NCI-H460 (cell line): ENCODE measurements at places on chromosomes 4 and X. TPM values are rescaled to one million over a fixed set of nuclear protein-coding genes. Genes with fewer than 3 reads are reported as not detected.

GRCh38 chrX:38649674-38650647 is 88.6 kb downstream of the TSPAN7 start:
- no peak for DNase-seq

- no peak for DNase-seq
Measured at GRCh38 chr4:97475621-97476020, 667.7 kb downstream of the STPG2 start.

DNA sequence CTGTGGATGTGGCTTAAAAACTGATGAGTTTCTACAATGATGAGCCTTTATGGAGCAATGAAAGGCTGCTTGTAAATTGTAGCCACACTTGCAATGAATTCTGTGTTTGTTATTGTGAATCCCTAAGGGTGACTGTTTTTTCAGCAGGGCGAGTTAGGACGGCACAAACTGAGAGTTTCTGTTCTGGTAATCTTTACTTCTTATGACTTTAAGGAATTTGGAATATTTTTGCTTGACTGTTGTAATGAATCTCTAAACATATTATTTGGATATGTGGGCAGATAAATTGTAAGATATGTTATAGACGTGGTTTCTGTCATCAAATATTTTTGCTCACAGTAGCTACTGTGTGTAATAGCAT is 22.2 kb downstream of the RBPJ start:
- no peak for DNase-seq

DNA sequence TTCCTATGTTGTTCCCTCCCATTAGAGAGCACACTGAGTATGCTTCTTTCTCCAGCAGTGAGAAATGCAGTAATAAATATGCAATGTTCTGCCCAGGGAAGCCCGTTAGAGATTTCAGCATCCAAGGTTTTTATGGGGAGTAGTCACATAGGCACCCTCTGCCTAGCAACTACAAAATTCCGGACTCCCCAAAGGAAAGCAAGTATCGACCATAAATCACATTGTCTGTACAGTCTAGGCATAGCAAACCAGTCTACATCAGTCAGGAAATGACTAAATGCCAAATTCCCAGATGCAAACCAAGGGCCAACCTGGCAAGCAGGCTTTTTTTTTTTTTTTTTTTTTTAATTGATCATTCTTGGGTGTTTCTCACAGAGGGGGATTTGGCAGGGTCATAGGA is 34.8 kb downstream of the GPR101 start:
- DNase-seq, result no peak

DNA sequence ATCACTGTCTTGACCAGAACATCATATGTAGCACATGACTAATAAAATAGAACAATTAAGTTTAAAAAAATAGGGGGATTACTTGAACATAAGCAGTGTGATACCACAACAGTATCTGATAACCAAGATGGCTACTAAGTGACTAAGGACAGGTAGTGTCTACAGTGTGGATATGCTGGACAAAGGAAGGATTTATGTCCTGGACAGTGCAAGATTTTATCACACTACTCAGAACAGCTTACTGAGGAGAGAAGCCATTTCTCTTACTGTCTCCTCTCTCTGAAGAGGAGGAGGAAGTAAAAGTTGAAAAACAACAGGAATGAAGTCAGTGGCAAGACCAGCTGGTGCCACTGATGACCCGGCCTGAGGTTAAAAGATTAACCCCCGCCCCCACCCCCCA is 4.0 kb upstream of the SLC10A7 start:
- no peak for DNase-seq

DNA sequence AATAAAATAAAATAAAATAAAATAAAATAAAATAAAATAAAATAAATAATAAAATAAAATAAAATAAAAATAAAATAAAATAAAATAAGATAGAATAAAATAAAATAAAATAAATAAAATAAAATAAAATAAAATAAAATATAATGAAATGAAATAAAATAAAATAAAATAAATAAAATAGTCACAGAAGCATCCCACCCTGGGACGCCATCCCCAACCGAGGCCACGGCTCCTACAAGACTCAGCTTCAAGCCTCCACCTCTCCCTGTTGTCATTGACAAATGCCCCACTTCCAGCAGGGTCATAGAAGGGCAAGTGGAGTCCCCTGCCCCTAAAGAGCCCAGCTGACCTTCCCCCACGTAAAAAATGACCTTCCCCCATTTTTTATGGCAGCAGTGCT is 30.2 kb downstream of the CRLF2 start:
- no peak for DNase-seq

DNA sequence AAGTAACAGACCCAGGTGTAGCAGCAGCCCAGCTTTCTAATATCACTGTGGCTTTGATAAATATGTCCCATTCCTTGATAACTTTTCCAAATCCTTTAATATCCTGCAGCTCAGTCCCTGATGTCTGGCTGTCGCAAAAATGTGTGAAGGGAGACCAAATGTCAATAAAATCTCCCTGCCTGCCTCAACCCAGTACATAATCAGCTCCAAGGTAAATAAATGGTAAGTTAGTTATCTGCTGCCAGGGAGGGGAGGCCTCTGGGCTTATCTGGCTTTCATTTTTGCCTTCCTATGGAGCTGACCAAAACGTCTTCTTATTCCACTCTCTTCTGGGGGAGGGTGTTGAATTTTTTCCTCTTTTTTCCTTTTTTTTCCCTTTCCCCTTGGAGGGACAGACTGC is 630.6 kb downstream of the MID1IP1 start:
- DNase-seq, result no peak

CCNA2 gene
- total RNA-seq, result 58.1 and 64.0 TPM in 2 replicates

- no peak for DNase-seq
Measured at GRCh38 chrX:148365233-148365632, 135.2 kb upstream of the AFF2 start.

GRCh38 chrX:110173192-110174175 is 144.4 kb downstream of the AMMECR1 start:
- DNase-seq, result peak; percentile 56

DNA sequence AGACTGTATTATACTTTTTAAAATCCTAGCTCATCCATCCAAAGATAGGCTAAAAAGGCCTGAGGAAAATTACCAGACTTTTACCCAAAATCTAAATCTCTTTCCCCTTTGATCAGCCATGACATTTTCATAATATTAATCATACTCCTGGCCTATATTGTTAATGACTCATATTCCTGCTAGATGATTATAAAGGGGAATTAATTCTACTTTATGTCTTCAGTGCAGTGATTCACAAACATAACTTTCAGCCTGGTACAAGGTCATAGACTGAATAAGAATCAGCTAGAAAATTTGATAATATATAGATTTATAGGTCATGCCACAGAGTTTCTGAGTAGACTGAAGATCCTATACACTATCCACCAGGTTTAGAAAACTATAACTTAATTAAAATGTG is 1905.4 kb downstream of the C4orf33 start:
- no peak for DNase-seq

DNA sequence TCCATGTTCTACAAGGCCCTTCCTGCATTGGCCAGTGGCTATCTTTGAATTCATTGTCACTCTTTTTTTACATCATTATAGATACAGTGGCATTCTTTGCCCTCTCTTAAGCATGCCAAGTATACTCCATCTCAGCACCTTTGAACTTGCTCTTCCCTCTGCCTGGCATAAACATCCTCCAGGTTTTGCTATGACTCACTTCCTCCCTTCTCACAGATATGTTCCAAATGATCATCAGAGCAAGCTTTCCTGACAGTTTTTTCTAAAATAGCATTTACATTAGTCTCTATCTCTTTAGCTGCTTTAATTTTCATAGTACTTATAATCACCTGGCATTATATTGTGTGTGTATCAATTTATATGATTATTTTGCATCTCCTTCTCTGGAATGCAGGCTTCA is 553.3 kb upstream of the MAGEB2 start:
- DNase-seq, result peak; percentile 20

PLS3 gene
- 95.0 and 104 TPM in 2 replicates for total RNA-seq
